Amniotic stem cell (primary cell): ENCODE measurements at places on chromosomes 2 and 18.

- DNase-seq, result no peak
Measured at GRCh38 chr18:70074116-70074515, 126.4 kb upstream of the CD226 start.

- DNase-seq, result no peak
Measured at GRCh38 chr2:137383391-137383790, 580.9 kb upstream of the HNMT start.

DNA sequence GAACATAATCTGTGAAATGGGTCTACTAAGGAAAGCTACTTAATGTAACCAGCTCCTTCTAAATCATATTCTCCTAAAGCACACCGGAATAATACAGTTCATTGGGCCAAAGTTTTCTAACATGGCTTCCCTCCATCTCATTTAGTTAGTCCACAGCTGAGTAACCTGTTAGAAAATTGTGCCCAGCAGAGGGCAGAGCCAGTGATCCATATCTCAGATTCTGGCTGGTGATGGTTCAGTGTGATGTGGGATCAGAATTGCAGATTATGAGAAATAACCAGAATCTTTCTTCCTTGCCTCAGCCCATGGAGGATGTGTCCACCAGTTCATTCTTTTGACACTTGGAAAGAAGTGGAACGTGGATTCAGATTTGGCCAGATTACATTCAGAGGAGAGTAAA is 9.4 kb upstream of the CTLA4 start:
- DNase-seq, result no peak

GRCh38 chr2:73414696-73415095 is 29.1 kb downstream of the ALMS1 start:
- DNase-seq, result no peak

DNA sequence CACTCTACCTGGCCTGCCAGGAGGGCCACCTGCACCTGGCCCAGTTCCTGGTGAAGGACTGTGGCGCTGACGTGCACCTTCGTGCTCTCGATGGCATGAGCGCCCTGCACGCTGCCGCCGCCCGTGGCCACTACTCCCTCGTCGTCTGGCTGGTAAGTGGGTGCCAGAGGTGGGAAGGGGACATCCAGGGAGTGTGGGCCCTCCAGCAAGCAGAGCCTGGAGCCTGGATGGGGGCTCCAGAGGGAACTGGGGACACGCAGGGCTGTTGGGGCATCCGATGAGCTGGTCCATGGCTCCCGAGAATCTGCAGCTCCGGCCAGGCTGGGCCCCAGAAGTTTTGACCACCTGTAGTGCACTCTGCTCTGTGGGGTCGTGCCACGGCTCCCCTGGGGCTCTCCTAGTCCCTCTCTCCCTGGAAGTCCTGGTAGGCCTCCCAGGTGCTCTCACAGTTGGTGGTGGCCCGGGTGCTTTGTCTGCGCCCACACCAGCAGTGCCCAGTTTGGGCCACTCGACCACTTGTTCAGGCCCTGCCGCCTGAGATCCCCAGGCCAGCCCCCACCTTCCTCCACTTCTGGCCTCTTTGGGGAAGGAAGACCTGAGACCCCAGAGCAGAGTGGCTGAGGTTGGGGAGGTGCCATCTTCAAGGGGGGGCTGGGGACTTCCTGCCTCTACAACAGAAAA is 4.7 kb downstream of the ESPNL start:
- no peak for DNase-seq

DNA sequence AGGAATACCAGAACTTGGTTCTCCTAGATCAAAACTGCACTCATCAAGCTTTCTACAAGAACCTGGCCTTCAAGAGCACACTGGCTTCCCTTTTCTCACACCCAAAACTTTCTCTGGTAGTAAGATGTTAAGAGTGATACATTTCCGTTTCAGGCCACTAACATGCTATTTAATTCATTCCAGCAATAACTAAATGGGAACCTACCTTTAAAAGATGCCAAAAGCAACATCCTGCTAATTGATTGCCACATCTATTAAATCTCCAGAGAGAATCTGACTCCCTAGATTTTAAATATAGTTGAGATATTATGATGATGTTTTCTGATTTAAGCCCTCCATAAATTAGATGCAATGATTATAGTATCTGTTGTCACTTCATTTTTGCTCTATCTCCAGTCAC is 71.6 kb downstream of the KCTD18 start:
- no peak for DNase-seq

DNA sequence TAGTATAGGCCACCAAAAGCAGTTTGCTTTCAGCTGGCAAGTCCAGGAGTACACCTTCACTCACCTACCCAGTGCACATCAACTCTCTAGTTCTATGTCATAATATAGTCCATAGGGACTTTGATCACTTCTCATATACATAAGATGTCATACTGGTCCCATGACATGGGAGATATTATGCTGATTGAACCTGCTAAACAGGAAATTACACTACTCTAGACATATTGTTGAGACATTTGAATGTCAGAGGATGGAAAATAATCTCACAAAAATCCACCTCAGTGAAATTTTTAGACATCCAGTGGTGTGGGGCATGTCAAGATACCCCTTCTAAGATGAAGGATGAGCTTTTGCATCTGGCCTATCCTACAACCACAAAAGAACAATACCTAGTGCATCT is 322.5 kb downstream of the EN1 start:
- no peak for DNase-seq

DNA sequence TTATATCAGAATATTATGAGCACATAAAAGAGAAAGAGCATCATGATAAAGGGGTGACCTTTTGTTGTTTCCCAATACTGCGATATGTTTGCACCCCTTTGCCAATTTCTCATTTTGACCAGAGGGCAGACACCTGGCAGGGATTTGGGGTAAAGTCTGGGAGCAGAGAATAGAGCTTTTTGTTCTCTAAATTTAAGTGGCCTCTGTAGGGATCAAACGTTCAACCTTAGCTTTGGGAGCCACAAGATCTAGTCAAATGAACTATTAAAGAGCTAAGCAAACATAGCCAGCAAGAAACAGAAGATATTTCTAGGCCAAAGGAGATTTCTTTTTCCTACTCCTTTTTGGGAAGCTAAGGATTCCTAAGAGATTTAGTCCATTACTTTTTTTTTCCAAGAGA is 1.1 kb upstream of the MSTN start:
- DNase-seq, result no peak

- no peak for DNase-seq
Measured at GRCh38 chr2:174080672-174081121, 115.5 kb upstream of the SP3 start.

DNA sequence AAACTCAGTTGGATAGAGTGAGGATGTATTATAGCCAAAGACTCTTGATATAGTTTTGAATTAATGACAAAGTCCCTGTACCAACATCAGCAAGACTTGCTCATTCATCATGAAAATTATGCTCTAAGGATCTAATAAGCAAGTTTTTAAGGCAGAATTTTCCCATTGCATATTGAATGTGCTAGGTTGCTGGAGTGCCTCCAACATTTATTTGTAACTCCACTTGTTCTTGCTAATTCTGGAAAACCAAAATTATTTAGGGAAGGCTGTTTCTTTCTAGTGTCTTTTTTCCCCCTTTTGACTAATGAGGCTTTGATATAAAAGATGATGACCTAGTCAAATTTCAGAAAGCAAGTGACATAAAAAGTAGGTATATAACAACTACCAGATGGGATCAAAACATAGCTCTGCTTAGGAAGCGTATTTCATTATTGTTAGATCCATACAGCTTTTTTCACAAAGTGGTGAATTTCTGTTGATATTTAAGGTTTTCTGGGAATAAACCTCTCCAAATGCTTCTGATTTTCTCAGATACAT is 7.7 kb downstream of the SLC4A10 start:
- DNase-seq, result no peak

GRCh38 chr18:57429167-57430078 is 5.8 kb upstream of the ONECUT2 start:
- no peak for DNase-seq

DNA sequence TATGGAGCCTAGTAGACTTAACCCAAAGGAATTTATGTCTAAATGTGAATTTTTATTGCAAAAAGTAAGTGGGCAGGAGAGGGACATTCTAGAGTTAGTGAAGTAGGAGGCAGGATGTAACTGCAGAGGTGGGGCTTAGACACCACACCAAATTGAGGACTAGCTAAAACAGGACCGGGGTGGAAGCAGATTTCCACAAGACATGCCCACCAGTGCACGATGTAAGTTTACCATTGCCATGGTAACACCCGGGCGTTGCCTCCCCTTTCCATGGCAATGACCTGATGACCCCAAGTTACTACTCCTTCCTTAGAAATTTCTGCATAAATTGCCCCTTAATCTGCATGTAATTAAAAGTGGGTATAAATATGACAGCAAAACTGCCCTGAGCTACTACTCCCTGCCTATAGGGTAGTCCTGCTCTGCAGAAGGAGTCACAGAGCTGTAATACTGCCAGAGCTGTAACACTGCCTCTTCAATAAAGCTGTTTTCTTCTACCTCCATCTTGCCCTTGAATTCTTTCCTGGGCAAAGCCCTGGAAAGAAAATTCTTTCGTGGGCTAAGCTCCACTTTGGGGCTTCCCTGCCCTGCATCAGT is 509.7 kb downstream of the ERBB4 start:
- DNase-seq, result no peak

DNA sequence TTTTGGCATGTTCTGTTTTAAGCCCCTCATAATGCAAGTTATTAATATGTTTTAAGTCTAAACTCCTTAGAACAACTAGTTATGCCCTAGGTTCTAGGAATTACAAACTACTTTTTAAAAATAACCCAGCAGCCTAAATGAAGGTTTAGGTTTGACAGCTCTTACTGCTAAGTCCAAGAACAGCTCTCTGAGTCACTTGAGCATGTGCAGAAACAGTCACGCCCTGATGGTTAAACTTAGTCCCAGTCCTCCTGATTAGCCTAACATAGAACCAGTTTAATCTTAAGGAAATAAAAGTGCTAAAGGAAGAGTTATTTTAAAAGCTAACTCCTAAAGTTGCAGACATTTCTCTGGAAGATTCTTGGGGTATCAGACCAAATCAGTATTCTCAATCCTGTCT is 72.5 kb downstream of the RMDN2 start:
- no peak for DNase-seq

GRCh38 chr18:26307161-26307773 is 81.0 kb downstream of the TAF4B start:
- DNase-seq, result peak; percentile 32

- no peak for DNase-seq
Measured at GRCh38 chr2:69914950-69915945, at the start of gene MXD1. TSS of gene MXD1 (plus strand) at chr2:69915109. CDS start at chr2:69915331, 222 bp downstream.

GRCh38 chr2:173160618-173161017 is 85.0 kb downstream of the MAP3K20 start:
- DNase-seq, result no peak

DNA sequence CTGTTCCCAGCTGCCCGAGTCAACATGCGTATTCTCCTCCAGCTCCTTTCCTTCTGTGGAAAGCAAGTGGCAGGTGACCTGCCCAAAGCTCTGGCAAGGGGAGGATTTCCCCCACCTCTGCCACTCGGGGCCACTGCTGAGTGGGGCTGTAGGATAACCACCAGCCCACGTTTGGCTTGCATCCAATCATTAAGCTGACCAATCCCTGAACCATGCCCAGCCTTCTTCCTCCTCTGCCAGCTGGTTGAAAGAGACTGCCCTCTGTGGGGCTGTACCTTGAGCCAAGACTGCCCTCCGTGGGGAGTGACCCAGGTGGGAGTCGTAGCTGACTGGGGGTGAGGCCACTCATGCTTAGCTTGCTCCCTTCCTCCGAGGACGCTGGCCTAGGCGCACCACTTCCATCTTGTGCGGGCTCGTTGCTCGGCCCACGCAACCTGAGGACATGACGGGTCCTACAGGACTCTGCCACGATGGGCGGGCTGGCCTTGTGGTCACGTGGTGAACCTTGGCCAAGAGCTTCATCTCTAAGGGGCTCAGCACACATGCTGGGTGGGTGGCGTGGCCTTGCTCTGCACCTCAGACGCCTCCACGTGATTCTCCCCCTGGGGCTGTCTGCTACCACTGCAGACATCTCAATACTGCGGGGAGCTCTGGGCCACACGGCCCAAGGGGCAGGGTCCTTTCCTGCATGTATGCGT is 112.1 kb downstream of the NDUFA10 start:
- DNase-seq, result no peak
